ENCODE measurements at places on chromosomes 5 and 9.

- peak; percentile 63 for DNase-seq
Measured at GRCh38 chr9:706606-707459, 134.7 kb upstream of the DMRT1 start.

- no peak for DNase-seq
Measured at GRCh38 chr5:160757194-160757593, 94.8 kb downstream of the ATP10B start.

- no peak for DNase-seq
Measured at GRCh38 chr5:178786859-178787499, 56.5 kb upstream of the ZNF354A start.

GRCh38 chr5:8134609-8135008 is 265.7 kb downstream of the MTRR start:
- DNase-seq = no peak

- no peak for DNase-seq
Measured at GRCh38 chr5:92775711-92776615, 805.1 kb downstream of the NR2F1-AS1 start.

GRCh38 chr9:81259896-81260295 is 429.5 kb downstream of the TLE1 start:
- DNase-seq = no peak

GRCh38 chr9:70111641-70112236 is 68.1 kb downstream of the MAMDC2 start:
- no peak for DNase-seq

GRCh38 chr9:15289603-15290002 is 17.4 kb downstream of the TTC39B start:
- no peak for DNase-seq

GRCh38 chr5:103283120-103283519 is 24.6 kb downstream of the MACIR start:
- no peak for DNase-seq

DNA sequence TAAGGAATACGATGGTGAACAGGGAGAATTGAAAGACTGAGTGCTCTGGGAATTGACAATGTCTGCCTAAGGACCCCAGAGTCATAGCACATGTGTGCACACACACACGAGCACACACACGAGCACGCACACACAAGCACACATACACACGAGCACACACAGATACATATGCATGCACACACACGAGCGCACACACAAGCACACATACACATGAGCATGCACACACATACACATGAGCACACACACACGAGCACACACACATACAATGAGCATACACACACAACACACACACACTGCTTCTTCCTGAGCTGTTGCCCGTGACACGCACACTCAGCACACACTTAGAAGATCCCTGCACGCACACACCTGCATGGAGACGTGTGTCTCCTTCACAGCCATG is 10.9 kb upstream of the UNC5A start:
- DNase-seq = no peak

GRCh38 chr5:148297731-148298130 is 14.5 kb upstream of the SPINK7 start:
- no peak for DNase-seq

- no peak for DNase-seq
Measured at GRCh38 chr9:123999661-124000060, 11.9 kb upstream of the LHX2 start.

DNA sequence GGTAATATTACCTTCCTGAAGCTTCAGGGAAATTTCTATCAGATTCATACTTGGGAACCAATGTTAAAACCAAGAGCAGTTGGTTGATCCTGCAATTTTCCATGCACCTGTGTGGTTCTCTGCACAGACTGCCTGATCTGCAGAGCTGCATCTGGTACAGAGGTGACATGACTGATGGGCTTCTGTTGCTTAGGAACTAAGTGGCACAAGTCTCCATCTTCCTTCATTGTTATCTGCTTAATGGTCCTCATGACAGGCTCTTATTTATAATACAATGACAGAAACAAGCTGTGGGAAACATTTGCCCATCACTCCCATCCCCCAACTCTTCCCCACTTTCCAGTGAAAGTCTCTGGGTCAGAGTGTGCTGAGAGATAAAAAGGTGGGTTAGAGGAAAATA is 799.1 kb downstream of the TAF11L14 start:
- DNase-seq = no peak

DNA sequence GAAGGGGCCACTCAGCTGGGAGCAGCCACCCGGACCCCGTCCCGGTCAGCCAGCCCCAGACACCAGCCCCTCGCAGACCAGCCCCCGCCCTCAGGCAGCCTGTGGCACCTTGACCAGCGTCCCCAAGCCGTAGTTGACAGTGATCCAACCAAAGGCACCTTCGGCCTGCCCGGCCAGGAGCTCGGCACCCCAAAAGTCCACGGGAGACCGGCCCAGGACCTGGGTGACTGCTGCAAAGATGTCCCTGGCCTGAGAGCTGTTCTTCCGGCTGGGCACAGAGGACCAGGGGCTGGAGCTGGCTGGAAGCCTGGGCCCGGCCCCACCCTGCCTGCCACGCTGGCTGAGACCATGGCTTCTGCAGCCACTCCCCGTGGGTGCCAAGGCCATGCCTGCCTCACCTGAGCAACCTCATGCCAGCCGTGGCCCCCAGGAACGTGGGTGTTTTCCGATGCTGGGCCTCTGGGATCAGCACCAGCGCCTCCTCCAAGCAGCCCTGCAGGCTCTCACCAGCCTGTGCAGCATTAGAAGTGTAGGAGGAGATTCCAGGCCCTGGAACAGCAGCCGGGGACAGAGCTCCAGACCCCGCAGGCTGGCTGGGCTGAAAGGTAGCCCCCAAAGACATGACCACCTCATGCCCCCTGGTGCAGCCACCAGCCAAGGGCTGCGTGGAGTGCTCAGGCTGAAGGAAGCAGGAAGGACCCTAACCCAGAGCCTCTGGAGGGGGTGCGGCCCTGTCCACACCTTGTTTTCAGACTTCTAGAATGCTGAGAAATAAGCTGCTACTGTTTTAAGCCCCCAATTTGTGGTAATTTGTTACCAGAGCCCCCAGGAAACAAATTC is 4.2 kb downstream of the ENTPD8 start:
- DNase-seq = no peak

GRCh38 chr5:53479590-53480415 is 626 bp upstream of the FST start:
- peak; percentile 84 for DNase-seq

GRCh38 chr9:37329576-37329975 is 92.9 kb upstream of the GRHPR start:
- DNase-seq = no peak

- no peak for DNase-seq
Measured at GRCh38 chr9:1434052-1434767, 384.1 kb downstream of the DMRT2 start.

- no peak for DNase-seq
Measured at GRCh38 chr5:174614500-174615135, 109.8 kb upstream of the MSX2 start.

GRCh38 chr5:127353327-127353726 is 62.7 kb downstream of the MEGF10 start:
- DNase-seq = no peak

DNA sequence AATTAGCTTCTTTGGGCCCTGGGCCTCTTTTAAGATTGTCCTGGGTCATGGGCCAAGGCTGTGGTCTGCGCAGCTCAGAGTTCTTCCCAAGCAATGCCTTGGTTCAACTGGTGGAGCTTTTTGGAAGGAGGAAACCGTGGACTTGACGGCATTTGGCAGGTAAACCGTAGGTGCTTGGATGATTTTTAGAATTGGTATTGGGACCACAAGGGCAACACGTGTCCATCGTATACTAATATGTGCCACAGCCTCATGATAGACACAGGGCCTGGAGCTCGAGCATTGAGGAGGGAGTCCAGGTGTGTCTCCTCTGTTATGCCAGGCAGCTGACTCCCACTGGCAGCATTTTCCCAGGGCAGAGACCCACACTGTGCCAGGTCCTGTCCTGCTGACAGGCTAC is 120.9 kb upstream of the PITX1 start:
- DNase-seq = no peak

DNA sequence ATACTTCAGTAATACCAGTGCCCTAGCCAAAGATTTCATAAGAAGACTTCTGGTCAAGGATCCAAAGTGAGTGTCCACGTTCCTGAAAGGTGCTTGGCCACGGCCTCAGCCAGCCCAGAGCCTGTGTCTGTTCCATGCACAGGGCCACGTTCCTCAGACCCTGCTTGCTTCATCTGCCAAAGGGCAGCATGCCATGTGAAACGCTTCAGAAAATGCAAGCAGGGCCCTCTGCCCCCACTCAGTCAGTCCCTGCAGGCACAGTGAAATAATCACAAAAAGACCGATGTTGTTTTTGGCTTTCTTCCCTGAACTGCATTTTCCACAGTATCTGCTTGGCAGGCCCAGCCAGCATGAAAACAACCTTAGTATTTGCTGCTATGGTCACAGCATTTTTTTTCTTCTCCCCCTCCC is 85.5 kb upstream of the CTSL start:
- DNase-seq = no peak

DNA sequence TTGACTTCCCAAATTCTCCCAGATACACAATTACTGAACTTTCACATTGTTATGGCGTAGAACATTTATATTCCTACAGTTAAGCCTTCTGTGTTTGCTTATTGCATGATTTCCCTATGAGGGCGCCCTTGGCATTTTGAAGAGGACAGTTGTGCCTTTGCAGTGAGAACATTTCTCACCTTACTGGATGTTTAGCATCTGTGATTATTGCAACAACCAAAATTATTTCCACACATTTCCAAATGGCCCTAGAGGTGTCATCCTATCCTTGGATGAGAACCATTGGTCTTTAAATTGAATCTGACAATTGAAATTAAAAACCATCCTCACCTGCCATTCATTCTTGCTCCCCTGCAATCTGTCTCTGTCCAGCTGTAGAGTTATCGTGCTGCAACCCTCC is 104.0 kb downstream of the MAMDC2 start:
- DNase-seq = no peak

DNA sequence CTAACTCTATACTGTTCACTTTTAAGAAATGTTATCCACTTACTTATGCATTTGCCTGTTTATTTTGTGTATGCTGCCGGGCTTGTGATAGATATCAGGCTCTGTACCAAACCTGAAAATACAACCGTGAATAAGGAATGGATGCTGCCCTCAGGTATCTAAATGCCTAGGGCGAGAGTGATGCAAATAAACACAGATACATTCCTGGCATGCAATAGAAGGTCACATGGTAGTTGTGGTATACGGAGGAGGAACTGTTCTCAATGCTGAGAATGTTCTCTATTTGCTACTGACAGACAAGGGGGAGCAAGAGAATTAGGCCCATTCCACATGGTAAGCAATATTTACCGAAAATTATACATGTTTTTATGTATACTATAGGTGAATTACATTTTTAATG is 227.8 kb downstream of the ICE1 start:
- DNase-seq = no peak

All from retina (tissue), 1 donor.